ENCODE measurements at places on chromosomes 12 and 14. TPM values are rescaled to one million over a fixed set of nuclear protein-coding genes. Genes with fewer than 3 reads are reported as not detected.

DNA sequence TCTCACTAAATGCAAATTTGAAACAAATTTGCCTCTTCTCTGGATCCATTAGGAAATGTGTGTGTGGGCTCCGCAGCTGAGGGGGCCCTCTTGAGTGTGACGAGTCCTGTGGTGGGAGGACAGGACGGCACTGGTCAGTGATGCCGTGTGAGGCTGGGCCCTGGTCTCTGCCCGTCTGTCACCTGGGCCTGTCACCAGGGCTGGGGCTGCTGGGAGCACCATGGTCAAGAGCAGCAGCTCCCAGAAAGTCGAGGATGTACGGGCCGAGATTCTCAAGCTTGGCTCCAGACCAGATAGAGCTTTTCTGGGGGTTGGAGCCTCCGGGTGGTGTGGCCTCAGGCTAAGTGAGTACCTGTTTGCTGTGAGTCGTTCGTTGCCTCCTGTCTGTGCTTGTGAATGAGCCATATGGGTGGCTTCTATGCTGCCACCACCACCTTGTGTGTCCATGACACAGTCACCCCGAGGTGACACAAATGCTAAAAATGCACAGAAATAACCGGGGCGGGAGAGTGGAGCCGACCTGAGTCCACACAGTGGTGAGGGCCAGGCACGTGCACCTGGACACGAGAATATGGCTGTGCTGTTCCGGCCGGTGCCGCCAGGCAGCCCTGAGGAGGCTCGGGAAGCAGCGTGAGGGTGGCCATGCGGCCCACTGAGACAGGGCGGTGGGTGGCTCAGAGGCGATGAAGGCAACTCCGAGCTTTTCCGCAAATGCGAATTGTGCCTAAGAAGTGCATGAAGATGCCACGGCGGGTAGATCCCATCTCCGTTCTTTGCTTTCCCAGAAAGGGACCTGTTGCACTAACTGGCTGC is 8.7 kb downstream of the PGAM5 start:
- no peak for DNase-seq

CCDC38 gene
- not detected for total RNA-seq

GRCh38 chr12:43294916-43295315 is 257.1 kb downstream of the ADAMTS20 start:
- DNase-seq, result no peak

DNA sequence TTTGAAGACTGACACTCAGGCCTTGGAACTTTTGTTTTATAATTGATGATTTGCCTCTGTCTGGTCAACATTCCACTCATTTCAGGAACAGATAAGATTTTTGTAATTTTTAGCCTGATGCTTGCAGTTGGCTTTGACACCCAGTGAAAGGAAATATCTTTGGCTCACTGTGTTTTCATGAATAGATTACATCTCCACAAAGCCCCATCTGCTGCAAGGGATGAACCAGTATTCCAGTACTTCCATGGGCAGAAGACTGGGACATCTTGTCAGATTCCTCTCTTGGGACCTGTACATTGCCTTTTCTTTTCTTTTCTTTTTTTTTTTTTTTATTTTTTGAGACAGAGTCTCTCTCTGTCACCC is 28.4 kb downstream of the GSG1 start:
- DNase-seq, result no peak

DNA sequence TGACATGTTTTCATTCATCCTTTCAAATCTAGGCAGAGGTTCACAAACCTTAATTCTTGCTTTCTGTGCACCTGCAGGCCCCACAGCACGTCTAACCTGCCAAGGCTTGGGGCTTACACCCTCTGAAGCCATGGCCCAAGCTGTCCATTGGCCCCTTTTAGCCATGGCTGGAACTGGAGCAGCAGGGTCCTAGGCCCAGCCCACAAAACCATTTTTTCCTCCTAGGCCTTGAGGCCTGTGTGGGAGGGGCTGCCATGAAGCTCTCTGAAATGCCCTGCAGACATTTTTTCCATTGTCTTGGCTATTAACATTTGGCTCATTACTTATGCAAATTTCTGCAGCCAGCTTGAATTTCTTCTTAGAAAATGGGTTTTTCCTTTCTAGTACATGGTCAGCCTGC is 547.5 kb downstream of the KCNH5 start:
- DNase-seq, result no peak

CMA1 gene
- not detected for total RNA-seq

DNA sequence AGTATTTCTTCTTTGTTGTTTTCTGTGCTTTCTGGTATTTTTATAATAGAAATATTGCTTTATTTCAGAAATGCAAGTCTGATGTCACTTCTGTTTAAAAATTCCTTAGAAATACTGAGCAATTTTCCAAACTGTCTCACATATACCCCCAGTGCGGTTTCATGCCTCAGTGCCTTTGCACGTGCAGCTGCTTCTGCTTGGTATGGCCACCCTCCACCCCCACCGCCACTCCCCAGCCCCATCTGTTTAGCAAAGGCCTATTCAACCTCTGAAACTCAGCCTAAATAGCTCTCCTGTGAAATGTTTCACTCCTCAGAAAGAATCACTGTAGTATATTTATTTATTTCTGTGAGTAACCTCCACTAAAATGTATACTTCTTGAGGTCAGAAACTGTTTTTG is 52.3 kb downstream of the PPM1H start:
- no peak for DNase-seq

- DNase-seq, result peak; percentile 13
Measured at GRCh38 chr12:67069451-67070306, 199.5 kb upstream of the CAND1 start.

MYO1H gene
- not detected for total RNA-seq

DNA sequence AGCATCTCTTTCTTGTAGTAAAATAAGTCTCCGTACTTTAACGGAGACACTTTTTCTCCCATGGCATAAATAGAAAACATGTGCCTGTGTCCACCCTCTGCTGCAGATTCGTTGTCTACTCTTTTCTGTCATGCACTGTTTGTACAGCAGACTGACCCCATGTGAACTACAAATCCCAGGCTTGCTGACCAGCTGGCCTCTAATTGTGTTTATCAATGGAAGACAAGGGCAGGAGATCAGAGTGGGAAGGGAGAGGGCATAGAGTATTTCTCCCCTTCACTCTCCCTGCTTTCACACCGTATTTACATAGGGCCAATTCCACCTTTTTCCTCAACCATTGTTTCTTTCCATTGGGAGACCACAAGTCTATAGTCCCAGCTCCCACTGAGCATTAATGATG is 31.0 kb upstream of the TMTC2 start:
- no peak for DNase-seq

TPCN1 gene
- 43.1 TPM for total RNA-seq

- no peak for DNase-seq
Measured at GRCh38 chr14:74563233-74563585, 48.8 kb downstream of the LTBP2 start.

DNA sequence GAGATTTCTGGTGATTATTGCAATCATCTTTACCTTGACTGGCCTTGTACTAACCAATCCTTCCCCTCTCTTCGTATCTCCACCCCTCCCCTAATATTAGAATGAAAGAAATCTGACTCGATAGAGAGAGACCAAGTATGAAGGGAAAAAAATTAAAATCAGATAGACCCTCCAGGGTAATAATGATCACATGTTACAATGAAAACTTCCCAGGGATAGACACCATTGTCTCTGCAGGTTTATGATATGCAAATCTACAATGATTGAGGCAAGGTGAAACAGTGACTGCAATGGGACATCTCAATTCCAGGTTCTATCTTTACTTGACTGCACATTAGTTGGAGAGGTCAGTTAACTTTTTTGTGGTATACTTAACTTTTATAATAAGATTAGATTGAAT is 1.5 kb upstream of the NFKBIA start:
- no peak for DNase-seq

GRCh38 chr14:61480704-61481285 is 159.4 kb downstream of the PRKCH start:
- DNase-seq, result no peak

TBX3 gene
- total RNA-seq, result 8.8 TPM

DNA sequence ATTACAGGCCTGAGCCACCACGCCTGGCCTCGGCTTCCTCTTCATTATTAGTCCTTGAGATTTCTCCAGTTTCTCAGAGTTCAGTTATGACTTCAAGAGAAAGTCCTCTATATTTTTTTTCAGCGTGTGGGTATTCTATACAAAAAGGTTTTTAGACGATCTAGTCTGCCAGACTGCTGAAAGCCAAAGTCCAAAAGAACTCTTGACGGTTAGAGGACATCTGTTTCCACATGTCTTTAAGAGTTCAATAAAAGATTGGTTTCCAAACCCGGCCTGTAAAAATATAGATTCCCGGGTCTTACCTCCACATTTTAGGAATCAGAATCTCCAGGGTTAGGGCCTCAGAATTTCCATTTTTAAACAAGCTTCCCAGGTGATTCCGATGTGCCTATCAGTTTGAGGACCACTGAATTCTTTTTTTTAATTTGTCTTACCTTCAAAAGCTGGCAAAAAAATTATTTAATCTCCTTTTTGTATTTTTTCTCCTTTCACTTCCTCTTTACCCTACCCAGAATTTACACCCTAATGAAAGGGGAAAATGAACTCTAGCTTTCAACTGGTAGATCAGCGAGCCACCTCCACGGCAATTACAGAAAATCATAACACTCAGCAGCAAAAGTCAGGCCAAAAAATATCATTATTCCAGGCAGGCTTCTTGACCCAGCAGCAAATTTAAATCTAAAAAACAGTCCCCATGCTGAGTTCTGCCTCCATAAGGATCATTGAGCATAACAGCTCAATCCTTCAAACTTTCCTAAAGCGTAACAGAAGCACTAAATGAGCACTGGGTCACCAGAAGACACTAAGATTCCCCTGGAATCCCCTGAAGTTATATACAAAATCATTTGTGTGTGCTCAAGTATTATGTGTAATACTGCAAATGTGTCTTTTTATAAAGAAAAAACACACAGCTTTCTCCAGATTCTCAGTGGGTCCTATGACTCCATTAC is 8.7 kb downstream of the NT5DC3 start:
- no peak for DNase-seq

DNA sequence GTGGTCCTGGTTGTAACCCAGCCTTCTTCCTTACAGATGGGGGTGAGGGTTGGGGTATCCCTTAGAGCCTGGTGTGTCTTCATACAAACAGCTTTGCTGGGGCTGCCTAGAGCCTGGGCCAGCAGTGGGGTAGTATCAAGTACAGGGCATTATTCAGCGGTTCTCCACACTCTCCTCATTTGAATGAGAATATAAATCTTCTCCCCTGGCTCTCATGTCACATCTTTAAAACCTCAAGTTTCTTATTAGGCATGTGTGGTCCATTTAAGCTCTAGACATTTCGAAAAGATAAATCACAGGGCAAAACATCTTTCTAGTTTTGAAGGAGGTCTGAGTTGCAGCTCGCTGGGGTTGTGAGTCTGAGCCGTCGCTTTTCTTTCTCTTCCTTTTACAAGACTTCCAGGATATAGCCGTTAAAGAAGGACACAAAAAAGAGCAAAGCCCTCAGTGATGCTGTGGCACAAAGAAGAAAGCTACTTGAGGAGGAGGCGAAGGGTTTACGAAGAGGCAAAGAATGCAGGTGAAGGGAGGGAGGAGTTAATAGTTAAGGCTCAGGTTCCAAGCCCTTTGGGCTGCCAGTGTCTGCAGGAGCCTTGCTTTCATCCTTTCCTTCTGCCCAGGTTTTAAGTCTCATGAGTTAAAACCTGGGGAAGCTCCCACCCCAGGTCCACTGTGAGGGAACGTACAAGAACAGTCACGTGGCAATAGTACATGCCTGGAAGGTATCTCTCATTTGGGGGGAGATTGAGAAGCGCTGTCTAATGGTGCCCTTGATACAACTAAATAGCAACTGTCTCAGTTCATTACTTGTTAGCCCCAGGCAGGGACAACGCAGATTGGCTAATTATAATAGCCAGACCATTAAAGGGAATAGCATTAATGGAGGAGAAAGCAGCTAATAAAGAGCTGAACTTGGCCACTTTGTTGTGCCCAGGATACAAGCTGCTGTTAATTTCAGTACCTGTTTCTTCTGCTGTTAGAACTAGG is 94.2 kb downstream of the ETV6 start:
- DNase-seq, result no peak

DNA sequence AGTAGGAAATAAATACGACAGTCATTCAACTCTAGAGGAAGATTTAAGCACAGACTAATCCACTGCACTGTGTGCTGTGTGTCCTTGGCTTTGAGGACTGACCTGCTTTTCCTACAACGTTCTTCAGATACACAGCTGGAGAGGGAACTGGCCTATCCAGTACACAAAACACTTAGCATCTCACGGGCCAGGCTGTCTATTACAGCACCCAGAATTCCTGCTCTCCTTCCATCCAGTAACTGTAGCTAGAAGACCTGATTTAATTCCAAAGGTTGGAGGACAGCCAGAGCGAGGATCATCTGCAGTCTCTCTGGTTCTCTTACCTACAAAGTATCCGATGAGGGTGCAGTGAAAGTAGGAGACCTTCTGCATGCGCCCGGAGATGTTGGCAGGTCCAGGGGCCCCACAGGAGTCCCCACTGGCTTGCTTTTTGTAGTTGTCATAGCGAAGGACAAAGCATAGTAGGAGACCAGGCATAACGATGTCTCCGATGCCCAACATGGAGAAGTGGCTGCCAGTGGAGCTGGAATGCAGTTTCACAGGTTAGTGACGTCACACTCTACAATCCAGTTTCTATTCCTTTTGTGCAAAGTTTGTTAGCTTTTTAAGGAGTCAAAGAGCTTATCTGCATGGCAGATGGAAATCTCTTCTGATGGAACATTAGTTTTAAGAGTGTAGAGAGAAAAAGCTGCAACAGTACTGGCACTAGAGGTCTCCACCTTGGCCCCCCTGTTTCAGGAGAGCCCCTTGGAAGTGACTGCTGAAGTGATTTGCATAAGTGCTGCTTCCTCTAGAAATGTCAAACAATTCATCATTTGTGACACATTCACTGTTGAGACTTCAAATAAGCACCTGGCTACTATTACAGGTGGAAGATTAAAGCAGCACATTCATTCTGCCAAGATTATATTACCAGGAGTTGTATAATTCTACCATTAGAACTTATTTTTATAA is 41.7 kb downstream of the ACADS start:
- DNase-seq, result no peak

LMNTD1 gene
- not detected for total RNA-seq

GRCh38 chr14:102538602-102539543 is 29.3 kb upstream of the ANKRD9 start:
- DNase-seq, result peak; percentile 23

AQP2 gene
- total RNA-seq, result not detected

DNA sequence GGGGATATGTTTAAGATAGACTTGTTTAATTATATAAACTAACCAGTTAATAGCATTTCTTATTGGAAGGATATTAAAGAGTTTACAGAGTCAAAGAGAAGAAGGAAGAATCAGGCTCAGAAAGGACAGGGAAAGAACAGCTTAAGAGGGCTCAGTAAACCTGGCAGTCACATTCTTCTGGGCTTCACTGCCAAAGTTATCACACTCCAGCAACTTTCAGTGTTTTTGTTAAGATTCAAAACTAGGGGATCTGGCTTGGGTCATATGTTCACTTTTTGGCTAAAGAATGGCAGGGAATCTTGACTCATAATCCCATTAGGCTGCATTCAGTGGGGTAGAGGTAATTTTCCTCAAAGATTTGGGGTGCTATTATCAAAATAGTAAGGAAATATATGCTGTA is 312.3 kb downstream of the RAD51B start:
- no peak for DNase-seq

GRCh38 chr12:96172981-96173380 is 21.2 kb upstream of the ELK3 start:
- no peak for DNase-seq

ZDHHC22 gene
- total RNA-seq, result 0.40 TPM

GUCY2C gene
- total RNA-seq, result not detected

GRCh38 chr12:90961154-90961553 is 6.2 kb upstream of the CCER1 start:
- no peak for DNase-seq

GRCh38 chr12:80142640-80143039 is 43.3 kb downstream of the OTOGL start:
- DNase-seq, result no peak

PGF gene
- 19.8 TPM for total RNA-seq

GRCh38 chr12:7642876-7643309 is 22.8 kb downstream of the APOBEC1 start:
- no peak for DNase-seq
